ENCODE measurements at places on chromosomes 4 and X.

DNA sequence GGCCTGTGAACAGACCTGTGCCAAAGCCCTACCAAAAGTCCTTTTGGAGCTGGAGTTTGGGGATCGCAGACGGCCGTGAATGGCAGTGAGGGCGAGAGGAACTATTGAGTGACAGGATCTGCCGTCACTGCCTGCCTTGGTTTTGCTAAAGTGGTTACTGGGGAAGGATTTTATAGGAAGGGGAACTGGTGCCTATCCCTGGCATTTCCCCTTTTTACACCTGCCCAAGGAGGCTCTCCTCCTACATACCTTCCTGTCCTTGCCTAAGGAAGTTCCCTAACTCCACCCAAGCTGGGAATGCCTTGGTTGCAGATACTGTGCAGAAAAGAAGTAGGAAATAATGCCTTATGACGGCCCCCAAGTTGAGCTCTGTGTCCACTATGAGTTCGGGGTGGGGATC is 14.5 kb downstream of the LONRF3 start:
- DNase-seq, result no peak

DNA sequence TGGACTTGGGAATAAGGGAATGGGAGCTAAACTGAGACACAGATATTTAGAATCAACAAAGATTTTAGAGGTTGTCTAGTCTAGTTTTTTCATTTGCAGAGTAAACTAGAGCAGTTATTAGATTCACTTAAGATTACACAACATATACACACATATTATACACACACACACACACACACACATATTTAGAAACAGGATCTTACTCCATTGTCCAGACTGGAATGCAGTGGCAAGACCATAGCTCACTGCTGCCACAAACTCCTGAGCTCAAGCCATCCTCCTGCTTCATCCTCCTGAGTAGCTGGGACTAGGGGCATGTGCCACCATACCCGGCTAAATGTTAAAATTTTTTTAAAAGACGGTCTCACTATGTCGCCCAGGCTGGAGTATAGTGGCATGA is 127.8 kb downstream of the TSPAN5 start:
- no peak for DNase-seq

GRCh38 chr4:134727696-134728095 is 526.1 kb upstream of the PABPC4L start:
- DNase-seq, result no peak

- no peak for DNase-seq
These were observed 2361.9 kb downstream of the ARAP2 start for GRCh38 chr4:33882246-33882990.

- DNase-seq, result no peak
These were observed 8.5 kb upstream of the GRIA3 start for GRCh38 chrX:123175366-123176122.

DNA sequence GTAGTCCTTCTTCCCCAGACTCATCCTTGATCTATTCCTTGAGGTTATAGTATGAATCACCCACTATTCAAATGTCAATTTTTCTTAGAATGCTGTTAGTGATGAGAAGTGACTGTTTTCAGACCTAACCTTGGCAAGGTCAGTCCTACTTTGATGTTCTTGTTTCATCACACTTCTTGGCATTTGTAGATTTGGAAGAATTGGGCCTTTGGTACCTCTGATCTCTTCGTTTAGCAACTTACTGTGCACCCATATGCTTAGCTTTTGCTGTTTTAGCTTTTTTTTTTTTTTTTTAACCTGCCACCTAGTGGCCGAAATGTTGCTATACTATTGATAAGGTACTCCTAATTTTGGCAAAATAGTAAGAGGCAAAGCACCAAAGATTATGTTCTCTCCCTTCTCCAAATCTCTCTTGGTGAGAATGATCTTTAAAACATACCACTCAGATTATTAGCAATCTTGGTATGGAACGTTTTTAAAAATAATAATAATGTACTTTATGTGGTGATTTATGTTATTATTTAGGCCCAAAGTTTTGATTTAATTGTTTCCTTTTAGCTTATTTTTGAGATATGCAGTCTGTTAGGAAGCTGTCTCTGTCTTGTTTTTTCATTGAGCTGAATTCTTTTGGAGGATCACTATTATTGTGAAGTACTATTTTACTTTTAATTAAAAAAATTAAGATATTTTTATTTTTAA is 16.6 kb downstream of the DCK start:
- no peak for DNase-seq

DNA sequence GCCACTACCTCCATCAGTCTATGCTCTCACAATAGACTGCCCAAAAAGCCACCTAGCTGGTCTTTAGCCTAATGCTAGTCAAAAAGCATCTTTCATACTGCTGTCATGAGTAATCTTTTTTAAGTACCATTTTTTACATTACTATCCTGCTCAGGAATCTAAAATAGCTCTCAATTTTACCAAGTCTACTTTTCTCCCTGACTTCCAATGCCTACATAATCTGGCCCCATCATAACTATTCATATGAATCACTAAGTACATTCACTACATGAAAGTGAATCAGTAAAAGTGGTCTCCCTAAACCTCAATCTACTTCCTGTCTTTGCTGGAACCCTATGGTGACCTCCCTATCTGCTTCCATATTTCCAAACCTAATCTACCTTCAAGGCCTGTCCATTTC is 105.9 kb downstream of the THOC2 start:
- no peak for DNase-seq

- DNase-seq, result no peak
These were observed 66.3 kb upstream of the GAB1 start for GRCh38 chr4:143270256-143270838.

DNA sequence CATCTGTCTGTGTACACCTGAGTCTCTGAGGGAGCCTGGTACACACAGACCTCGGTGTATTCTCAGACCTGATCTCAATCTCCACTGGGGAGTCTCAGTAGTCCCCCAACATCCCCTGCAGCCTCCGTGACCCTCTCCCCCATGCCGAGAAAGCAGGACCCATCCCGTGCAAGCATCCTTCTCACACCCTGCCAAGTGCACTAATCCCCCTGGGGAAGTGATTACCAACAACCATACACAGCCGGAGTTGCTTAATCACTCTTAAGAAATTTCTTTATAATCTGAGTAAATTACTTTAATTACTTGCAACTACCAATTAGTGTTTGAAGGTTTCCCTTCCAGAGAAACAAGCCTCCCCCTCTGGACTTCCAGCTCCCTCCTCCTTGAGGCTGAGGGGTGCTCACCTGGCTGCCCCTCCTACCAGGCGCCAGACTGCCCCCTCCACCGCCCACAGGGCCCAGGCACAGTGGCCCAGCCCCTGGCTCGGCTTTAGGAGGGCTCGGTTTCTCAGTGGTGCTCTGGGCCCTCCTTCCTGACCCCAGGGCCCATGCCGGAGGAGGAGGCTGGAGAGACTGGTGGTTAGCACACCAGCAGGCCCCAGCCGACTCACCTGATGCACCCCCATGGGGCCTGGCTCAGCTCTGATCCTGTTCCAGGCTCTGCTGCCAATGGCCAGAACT is 43.8 kb downstream of the PJA1 start:
- no peak for DNase-seq

DNA sequence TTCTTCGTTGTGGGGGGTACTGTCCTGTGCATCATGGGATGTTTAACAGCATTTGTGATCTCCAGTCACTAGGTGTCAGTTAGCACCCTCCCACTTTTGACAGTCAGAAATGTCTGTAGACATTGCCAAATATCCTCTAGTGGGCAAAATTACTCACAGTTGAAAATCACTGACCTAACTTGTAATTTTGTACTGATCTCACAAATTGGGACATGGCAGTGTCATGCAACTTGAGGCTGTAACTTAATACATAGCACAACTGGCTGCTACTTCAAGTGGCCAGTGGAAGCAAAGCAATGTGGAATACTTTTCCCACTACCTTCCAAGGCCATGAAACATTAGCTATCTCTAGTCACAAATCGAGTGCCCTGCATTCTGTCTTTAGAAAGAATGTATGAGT is 23.2 kb upstream of the TSPAN7 start:
- no peak for DNase-seq

All from stimulated activated CD8-positive, alpha-beta memory T cell treated with anti-CD3 and anti-CD28 coated beads, Interleukin-15, amount 100 ng/mL, for 24 hours (primary cell).